ENCODE measurements at places on chromosomes 1 and 21. TPM values are rescaled to one million over a fixed set of nuclear protein-coding genes. Genes with fewer than 3 reads are reported as not detected.

Gene PDPN
- 5.3 TPM for total RNA-seq

Gene NUAK2
- 2.0 TPM for total RNA-seq

Gene DDR2
- total RNA-seq: 61.7 TPM

Gene DCST1
- 0.10 TPM for total RNA-seq

Gene SEC16B
- total RNA-seq: 9.6 TPM

Gene DNALI1
- 1.1 TPM for total RNA-seq

Gene ITGB3BP
- total RNA-seq: 31.5 TPM

Gene CHI3L2
- 5.5 TPM for total RNA-seq

Gene ENAH
- total RNA-seq: 51.3 TPM

Gene DNAJC11
- total RNA-seq: 33.0 TPM

Gene SORT1
- 30.9 TPM for total RNA-seq

Gene ARHGEF19
- total RNA-seq: 18.7 TPM

Gene HCN3
- total RNA-seq: 1.7 TPM

Gene TIE1
- 19.5 TPM for total RNA-seq

Gene JAM2
- 29.0 TPM for total RNA-seq

Gene DTL
- total RNA-seq: 11.4 TPM

Gene DISP1
- 5.1 TPM for total RNA-seq

Gene IL12RB2
- 2.2 TPM for total RNA-seq

Gene F11R
- 42.1 TPM for total RNA-seq

Gene SPTA1
- total RNA-seq: 10.6 TPM

All from skin of body (tissue), 3 donors.